NCI-H524 treated with DMSO at 0.1 percent for 48 hours (cell line): ENCODE measurements at places on chromosomes 4 and X.

DNA sequence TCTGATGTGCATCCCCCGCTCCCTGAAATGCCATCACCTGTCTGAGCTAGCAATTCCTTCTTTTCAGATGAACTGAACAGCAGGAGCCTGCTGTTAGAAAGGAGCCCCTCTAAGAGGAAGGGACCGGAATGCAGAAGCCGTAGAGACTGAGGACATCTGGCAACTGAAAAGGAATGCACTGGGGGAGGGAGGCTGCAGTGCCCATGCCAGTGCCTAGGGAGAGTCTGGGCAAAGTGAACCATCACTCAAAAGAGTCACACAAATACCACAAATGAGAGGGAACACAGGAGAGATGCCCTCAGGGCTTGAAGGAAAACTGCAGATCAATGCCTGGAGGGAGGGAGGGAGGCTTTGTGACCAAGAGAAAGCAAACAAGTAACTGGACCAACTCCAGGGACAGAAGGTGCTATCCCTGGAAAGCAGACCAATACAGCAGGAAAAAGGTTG, 93.9 kb upstream of the CBR4 start:
- DNase-seq: peak; percentile 24

DNA sequence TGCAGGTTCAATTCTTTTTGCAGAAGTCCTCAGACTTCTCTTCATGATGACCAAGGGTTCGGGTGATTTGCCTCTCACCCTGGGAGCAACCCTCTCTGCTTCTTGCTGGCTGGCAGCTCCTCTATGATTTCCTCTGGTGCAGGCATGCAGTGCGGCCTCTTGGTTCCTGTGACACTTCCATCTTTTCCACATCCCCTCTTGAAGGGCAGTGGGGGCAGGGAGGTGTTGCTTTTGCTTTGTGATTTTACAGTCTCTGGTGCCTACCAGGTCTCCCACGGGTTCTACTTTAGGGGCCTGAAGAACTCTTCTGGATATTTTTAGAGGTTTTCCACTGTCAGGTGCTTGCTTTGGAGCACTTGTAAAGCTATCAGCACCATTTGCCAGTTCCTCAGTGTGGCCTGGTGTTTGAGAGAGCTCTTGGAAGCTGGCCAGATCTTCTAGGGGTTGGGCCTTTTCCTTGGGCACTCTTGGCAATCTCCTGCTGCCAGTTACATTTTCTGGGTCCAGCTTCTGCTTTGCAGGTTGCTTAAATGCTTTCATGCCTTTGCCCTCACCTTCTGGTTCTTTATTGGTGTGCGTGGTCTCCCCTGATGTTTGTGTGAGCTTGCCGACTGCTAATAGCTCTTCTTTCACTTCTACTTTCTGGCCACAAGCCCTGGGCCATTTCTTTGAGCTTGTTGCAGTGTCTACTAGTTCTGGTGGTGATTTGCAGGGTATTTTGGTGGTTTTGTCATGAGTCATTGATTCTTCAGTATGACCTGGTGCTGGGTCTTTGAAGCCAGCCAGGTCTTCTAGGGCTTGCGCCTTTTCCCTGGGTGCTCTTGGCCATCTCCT, 11.5 kb upstream of the CHST7 start:
- DNase-seq: no peak

DNA sequence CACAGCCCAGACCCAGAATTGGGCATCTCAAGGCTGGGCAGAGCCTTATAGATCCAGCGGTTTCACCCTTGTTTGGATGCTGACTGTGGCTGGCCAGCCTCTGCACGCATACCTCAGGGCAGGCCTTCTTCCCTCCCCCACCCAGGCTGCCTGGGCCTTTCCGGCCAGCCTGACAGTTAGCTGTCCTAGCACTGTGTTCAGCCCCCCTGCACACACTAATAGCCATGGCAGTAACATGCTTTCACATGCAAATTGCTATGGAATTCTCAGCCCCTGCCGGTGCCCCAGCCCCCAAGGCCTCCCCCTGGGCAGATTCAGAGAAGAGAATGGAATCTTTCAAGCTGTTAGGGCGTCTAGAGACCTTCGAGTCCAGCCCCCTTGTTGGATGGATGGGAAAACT, 17.7 kb downstream of the EFNB1 start:
- no peak for DNase-seq

DNA sequence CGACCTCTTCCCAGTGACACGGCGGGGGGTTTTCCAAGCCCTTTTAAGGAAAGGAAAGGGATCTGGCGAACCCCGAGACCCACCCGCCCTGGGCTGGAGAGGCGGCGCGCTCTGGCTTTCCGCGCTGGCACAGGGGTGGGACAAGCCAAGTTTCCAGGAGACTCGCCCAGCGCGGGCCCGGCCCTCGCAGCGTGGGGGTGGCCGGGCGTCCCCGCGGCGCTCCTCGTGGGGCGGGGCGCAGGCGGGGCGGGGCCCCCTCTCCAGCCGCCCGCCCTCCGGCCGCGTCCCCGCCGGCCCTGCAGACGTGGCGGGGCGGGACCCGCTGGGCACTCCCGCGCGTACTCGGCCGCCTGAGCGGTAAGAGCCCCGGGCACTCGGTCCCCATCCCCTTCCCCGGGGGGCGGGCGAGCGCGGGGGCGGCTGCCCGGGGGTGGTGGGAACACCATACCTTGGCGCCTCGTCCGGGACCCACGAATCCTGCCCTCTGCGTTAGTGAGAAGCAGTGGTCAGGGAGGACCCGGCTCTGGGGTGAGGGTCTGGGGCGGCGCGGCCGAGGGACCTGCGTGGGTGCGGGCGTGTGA, at the start of gene FAM114A1:
Gene FAM114A1, plus strand, starts transcription at position 329 of the 581 bp plus-strand sequence. CDS start 10,273 bp downstream, outside the sequence.
- DNase-seq: no peak

DNA sequence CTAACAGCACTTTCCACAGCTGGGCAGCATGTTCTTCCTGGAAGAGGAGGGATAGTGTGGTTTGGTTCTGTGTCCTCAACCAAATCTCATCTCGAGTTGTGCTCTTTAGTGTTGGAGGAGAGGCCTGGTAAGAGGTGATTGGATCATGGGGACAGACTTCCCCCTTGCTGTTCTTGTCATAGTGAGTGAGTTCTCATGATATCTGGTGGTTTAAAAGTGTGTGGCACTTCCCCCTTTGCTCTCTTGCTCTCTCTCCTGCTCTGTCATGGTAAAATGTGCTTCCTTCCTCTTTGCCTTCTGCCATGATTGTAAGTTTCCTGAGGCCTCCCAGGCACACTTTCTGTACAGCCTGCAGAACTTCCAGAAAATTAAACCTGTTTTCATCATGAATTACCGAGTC, 133.7 kb upstream of the NDP start:
- DNase-seq: no peak

- DNase-seq: no peak
Observed at GRCh38 chrX:115348446-115349225, 59.1 kb downstream of the LUZP4 start.

GRCh38 chr4:28225050-28225449, 1364.4 kb downstream of the STIM2 start:
- peak; percentile 33 for DNase-seq

- DNase-seq: no peak
Observed at GRCh38 chrX:13485167-13485566, 84.2 kb upstream of the EGFL6 start.

GRCh38 chr4:21544415-21544814, 404.2 kb downstream of the KCNIP4 start:
- no peak for DNase-seq

- DNase-seq: no peak
Observed at GRCh38 chr4:82930848-82931755, 30.6 kb downstream of the THAP9 start.

DNA sequence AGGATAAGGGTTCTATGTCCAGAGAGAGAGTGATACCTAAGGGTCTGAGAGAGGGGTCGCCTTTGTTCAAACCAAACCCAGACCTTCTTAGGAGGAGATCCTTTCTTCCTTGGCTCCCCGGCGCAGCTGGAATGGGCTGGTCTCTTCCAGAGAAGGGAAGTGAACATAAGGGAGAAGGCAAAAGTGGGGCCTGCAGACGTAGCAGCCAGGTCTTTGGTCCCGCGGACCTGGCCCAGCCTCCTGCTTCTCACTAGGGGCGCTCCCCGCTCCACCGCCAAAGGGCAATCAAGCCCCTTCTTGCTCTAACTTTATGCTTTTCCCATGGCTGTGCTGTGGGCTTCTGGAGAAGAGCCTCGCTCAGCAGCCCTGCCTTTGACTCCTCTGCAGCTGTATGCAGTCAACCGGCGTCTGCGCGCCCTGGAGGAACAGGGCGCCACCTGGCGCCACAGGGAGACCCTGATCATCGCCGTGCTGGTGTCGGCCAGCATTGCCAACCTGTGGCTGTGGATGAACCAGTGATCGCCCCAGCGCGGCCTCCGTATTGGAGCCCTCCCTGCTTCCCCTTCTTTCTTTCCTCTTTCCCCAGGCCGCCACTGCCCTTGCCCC, 6.5 kb downstream of the FATE1 start:
- DNase-seq: no peak

DNA sequence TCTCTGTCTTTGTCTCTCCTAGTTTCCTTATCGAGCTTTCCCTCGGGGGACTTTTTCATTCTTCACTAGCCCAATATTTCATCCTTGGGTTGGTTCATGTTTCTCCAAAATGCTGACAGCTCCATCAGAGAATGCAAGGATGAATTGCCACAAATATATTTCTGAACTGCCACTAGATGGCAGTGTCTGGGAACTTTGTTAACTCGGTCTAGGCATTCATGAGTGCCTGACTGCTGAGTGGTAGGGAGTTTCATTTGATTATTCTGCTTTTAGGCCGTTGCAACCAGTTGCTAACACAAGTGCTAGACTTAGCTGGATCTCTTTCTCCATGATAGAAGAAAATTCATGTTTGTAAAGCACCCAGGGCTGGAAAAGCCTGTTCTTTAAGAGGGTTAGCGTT, 73.5 kb upstream of the RAP2C start:
- no peak for DNase-seq

DNA sequence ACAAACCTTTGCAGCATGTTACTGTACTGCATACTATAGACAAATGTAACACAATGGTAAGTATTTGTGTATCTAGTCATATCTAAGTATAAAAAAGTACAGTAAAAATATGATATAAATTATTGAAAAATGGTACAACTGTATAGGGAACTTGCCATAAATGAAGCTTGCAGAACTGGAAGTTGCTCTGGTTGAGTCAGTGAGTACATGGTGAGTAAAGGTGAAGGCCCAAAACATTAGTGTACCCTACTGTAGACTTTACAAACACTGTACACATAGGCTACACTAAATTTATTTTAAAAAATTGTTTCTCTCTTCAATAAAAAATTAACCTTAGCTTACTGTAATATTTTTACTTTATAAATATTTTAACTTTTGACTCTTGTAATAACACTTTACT, 25.8 kb downstream of the SPIN3 start:
- no peak for DNase-seq

- no peak for DNase-seq
Observed at GRCh38 chr4:21811565-21811964, 137.0 kb downstream of the KCNIP4 start.

GRCh38 chr4:6869944-6870343, 39.7 kb upstream of the TBC1D14 start:
- DNase-seq: no peak
